ENCODE measurements at places on chromosomes 5 and 9.
A peak's percentile ranks its signal among the peaks of the same experiment; 100 is the strongest.

DNA sequence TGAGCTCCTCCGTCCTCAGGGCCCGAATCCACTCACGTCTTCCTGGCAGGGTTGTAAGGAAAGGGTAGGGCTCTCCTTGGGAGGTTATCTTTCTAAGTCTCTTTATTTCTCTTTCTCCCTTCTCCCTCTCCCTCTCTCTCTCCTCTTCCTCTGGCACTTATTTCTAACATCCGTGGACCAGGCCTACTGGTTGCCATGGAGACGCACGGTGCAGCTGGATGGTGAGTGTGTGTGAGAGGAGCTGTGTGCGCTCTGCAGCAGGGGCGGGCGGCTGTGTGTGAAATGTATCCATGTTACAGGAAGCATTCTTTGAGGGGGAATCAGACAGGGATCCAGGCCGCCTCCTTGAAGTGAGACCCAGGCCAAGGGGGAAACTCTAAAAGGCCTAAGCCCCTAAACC is 32.2 kb downstream of the PCDH1 start:
- DNase-seq = peak; percentile 43

- no peak for DNase-seq
Observed at GRCh38 chr5:30981576-30981975, 211.9 kb upstream of the CDH6 start.

- peak; percentile 71 for DNase-seq
Observed at GRCh38 chr9:14768405-14769229, 46.1 kb upstream of the CER1 start.

GRCh38 chr9:95047452-95048224 is 269.9 kb downstream of the FANCC start:
- DNase-seq = no peak

- no peak for DNase-seq
Observed at GRCh38 chr9:34717996-34718614, 8.2 kb upstream of the CCL21 start.

DNA sequence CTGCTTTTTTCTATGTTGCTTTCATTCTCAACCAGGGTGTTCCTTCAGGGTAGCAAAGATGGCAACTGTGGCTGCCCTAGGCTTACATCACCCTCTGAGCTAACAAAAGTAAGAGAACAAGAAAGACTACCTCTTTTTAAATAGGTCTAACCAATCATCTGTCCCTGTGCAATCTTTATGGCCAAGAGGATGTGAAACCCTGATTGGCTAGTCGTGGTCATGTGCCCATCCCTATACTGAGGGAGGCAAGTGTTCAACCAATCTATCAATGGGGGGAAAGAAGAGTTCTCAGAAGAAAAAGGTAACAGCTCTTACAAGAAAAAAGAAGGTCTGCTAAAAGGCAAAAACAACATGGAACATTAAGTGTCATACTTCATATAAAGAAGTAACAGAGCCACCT is 11.7 kb upstream of the SNCAIP start:
- no peak for DNase-seq

- no peak for DNase-seq
Observed at GRCh38 chr9:1929722-1930244, 85.4 kb upstream of the SMARCA2 start.

DNA sequence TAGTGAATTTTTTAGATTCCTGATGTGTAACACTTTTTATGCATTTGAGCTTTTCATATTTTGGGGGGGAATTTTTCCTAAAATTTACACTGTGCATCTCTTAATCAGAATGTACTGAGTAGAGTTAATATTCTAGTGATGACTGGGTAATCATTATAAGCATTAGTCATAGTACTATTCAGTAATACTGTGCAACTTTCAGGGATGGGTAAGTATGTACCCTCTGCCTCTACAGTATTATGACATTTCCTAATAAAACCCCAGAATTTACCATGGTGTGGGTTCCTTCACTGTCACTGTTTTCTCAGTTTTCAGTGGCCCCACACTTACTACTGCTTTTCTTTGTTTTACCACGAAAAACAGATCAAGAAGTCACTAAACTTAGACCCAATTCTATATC is 2.8 kb upstream of the CMYA5 start:
- no peak for DNase-seq

- no peak for DNase-seq
Observed at GRCh38 chr5:36635721-36636390, 29.4 kb downstream of the SLC1A3 start.

- DNase-seq = no peak
Observed at GRCh38 chr9:88303721-88304451, 84.4 kb upstream of the SPIN1 start.

GRCh38 chr9:15286161-15286821 is 20.7 kb downstream of the TTC39B start:
- no peak for DNase-seq

DNA sequence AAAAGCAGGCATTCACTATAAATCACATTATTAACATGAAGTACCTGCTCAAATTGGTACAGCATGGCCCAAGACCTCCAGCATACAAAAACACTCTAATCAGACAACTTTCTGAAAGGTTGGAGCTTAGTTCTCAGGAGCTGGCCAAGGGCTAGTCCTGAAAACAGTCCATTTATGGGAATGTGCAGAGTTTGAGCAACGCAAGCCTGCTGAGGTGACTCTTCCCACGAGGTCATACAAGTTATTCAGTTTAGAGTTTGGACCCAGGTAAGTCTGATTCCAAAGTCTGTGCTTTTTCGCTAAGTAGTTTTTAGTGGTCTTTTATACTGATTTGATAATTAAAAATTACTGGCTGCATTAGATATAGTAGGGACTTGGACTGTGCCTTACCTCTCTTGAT is 52.6 kb downstream of the AP3S1 start:
- no peak for DNase-seq

- no peak for DNase-seq
Observed at GRCh38 chr9:76025286-76025685, 134.8 kb downstream of the PCSK5 start.

DNA sequence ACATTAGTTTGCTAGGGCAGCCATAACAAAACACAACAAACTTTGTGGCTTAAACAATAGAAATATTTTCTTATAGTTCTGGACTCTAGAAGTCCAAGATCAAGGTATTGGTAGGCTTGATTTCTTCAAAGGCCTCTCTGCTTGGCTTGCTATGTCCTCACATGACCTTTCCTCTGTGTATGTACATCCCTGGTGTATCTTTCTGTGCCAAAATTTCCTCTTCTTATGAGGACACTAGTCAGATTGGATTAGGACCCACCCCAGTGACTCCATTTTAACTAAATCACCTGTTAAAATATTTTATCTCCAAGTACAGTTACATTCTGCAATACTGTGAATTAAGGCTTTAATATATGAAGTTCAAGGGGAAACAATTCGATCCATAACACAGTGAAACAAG is 168.9 kb upstream of the CCNH start:
- DNase-seq = no peak

DNA sequence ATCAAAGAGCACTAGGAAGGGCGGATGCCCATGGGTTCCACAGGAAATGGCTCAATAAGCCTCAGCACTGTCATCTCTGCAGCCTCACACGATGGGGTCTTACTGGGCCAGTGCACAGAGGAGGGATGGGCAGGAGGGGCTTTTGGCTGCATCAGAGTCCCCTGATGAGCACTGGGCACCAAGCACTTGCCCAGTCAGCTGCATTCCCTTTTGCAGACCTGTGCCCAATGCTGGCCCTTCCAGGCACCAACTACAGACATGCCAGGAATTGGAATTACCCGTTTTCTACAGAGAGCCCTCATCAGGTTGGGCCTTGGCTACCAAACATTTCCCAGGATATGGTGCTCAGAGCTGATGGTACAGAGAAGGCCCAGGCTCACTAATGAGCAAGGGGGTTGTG is 182.5 kb downstream of the HSPA4 start:
- no peak for DNase-seq

GRCh38 chr9:113425072-113425471 is 14.5 kb downstream of the C9orf43 start:
- no peak for DNase-seq

DNA sequence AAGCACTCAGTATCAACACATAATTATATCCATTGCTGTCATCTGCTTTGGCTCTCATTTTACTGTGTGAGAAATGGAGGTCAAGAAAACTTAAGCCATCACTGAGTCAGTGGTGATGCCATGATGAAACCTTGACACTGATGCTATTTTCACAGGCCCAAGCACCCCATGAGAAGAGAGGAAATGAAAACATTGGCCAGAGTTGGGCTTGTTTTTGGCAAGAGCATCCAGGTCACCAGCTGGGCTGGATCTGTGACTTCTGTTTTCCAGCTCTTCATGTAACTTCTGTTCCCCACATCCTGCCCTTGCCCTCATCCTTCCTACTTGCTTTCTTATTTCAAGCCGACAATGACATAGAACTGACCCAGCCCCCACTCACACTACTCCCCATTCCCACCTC is 10.0 kb downstream of the LCP2 start:
- no peak for DNase-seq

GRCh38 chr5:61678966-61679365 is 346.9 kb downstream of the ZSWIM6 start:
- DNase-seq = no peak

GRCh38 chr9:124133727-124134126 is 122.2 kb downstream of the LHX2 start:
- no peak for DNase-seq

DNA sequence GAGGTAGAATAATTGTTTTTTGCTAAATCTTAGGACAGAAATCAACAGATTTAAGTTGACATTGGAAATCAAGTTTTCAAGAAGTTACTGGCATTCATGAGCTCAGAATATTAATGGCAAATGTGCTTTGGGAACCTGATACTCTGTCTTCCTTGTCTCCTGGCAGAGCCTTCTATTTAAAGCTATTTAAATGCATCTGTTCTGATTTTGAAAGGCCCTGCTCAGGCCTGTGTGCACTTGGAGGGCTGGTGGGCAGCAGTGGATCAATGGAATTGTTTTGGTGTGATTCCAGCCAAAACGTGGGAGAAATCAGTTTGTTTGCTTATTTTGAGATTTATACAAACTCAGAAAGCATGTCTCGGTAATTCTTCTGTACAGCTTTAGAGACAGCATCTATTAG is 38.5 kb downstream of the FBXL7 start:
- DNase-seq = no peak

- DNase-seq = no peak
Observed at GRCh38 chr9:94855903-94856302, 129.4 kb downstream of the AOPEP start.

All from NCI-H345 (cell line).